Mesenchymal stem cell (in vitro differentiated cells and primary cell): ENCODE measurements at places on chromosomes 2 and 18.

- DNase-seq, result no peak
These were observed 150.6 kb downstream of the ZNF236 start for GRCh38 chr18:76972846-76973519.

DNA sequence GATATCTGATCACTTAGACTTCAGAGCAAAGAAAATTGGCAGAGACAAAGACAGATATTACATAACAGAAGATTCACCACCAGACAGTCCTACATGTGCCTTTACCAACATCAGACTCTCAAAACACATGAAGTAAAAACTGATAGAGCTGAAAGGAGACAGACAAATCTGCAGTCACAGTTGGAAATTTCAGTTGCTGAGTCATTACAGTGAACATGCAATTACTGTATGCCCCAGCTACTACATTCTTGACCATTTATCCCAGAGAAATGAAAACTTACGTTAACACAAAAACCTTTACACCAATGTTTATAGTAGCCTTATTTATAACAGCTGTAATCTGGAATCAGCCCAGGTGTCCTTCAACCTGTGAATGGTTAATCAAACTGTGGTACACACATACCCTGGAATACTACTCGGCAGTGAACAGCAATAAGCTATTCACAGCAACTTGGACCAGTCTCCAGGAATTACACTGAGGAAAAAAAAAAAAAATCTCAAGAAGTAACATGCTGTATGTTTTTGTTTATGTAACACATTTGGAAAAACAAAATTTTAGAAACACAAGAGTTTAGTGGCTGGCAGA, 7.5 kb upstream of the SCLY start:
- peak; percentile 15 for DNase-seq

GRCh38 chr2:25619185-25619584, 54.2 kb downstream of the DTNB start:
- DNase-seq, result no peak

DNA sequence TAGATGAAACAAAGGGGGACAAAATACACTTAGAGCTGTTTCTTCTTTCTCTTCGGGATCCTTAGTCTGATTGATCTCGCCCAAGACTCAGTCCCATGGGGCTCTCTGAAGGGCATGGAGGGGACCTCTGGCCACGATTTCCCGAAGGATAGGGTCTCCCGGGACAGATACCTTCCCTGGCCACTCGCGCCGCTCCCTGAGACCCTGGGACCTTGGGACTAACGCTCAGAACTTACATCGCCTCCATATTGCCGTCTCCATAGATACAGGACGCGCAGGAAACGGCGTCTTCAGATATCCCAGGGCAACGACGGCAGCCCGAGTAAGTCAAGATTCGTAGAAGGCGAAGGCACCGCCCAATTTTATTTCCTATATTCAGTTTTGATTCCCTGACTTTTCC, at the start of gene CFAP65:
TSS of gene CFAP65 (minus strand) at position 265 of the 400 bp plus-strand sequence. CDS start 2,468 bp downstream, outside the sequence.
- peak; percentile 50 for DNase-seq

DNA sequence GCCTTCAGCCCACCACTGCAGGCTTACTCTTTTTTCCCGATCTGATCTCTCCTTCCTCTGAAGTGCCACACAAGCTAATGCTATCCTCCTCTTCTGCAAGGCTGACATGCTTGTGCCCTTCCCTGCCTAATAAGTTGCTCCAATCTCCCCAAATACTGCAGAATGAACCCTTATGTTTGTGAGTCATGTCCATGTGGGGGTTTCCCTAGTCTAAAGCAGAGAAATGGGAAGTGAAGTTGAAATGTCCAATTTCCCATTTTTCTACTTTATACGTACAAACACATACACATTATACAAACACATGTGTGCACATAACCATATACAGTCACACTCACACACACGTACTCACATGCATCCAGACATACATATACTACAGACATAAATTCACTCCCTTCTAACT, 288.1 kb upstream of the CELF4 start:
- DNase-seq, result no peak

- peak; percentile 17 for DNase-seq
These were observed 816.6 kb downstream of the SATB2 start for GRCh38 chr2:198641161-198641560.

GRCh38 chr18:24923138-24923537, 428.8 kb downstream of the ZNF521 start:
- no peak for DNase-seq

DNA sequence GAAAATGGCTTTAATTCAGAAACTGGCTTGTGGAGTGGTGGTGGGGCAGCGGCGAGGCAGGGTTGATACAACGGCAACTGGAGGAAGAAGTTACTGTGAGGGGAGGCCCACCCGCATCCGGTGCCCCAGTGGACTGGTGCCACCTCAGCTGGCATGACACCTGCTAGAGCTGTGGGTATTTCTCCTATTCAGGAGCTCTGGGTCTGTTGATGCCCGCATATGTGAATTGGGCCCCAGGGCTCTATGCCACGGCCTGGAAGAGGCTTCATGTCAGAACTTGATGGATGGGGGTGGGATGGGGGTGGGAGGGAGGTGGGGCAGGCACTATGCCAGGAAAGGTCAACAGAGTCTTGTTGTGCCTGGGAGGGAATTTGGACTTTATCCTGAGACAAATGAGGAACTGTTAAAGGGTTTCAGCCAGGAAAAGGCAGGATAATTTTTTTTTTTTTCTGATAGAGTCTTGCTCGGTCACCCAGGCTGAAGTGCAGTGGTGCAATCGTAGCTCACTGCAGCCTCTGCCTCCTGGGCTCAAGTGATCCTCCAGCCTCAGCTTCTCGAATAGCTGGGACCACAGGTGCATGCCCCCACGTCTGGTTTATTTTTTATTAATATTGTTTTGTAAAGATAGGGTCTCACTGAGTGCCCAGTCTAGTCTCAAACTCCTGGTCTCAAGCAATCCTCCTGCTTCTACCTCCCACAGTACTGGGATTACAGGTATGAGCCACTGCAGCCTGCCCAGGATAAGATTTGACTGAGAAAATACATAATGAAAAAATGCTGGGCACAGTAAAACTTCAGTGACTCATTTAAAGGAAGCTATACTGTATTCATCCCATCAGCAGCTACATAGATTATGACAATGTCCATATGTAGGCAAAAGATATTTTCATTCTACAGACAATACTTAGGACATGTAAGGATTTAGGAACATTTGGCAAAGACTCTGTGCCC, 52.6 kb downstream of the SH2D6 start:
- no peak for DNase-seq

DNA sequence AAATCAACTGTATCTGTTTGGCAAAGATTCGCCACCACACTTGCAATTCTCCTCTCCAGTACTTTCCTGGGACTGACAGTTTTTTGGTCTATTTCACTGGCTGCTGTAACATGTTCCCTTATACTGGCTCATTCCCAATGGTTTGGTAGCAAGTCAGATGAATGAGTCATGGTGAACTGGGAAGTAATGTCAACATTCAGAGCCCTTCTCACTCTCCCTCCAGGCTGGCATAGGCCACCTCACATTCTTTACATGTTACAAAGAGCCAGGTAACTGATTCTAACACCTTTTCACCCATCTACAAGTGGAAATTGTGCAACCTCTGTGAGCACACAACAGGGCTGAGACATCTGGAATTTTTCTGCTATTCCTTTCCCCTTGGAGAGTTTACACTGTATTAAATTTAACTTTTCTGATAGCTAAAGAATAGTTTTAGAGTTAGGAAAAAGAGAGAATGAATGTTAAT, 111.3 kb upstream of the TLK1 start:
- DNase-seq, result peak; percentile 85

DNA sequence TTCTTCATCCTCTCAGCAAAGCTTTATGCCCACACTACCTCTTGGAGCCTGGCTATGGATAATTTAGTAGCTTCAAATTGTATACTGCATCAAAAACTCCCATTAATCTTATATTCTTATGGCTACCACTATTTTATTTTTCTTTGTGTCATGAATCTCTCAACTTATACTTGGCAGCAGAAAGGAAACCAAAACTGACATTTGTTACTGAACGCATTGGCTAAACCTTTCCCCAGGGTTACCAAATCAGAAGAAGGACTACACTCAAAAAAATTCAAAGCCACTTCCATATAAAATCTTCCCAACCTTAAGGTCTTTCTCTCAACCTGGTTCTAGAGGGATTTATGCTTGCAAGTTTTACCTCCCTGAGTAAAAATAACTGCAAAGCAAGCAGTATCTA, 97.0 kb upstream of the REG3G start:
- no peak for DNase-seq

DNA sequence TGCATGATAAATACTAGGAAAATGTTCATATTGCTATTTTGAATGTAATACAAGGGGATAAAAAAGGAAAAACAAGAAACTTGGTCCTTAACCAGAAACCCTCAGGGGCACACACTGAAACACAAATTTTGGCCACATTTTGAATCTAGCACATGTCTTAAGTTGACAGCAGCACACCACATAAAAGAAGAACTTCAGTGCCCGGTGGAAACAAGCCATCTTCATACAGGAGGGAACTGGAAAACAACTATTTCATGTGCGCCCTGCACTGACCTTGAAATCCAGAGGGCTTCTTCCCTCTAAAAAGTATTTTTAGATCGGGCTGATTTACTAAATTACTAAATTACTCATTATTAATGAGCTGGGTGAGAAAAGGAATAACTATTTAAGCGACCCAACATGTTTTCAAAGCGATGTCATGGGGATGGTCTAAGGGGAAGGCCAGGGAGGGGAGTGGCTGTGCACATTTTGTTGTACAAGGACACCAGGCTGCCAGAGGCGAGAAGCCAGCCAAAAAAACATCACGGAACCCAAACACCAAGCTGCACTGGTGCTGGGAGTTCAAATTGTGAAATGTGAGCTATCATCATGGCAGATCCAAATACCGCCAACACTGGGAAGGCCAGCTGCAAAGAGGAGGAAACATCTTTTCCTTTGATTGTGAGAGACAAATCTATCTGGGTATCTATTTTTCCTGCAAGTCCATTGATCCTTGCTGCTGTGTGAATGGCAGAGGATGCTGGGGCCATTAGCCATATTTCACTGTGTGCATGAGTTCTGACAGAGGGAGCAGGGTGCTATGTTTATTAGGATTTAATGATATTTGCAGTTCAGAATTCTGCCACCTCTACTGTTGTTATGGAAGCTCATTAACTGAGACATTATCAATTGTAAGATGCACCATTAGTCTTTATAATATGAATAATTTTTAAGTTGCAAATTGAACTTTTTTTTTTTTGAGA, 150.7 kb upstream of the LMAN1 start:
- no peak for DNase-seq

GRCh38 chr2:170265321-170265720, 87.4 kb downstream of the MYO3B start:
- DNase-seq, result no peak

DNA sequence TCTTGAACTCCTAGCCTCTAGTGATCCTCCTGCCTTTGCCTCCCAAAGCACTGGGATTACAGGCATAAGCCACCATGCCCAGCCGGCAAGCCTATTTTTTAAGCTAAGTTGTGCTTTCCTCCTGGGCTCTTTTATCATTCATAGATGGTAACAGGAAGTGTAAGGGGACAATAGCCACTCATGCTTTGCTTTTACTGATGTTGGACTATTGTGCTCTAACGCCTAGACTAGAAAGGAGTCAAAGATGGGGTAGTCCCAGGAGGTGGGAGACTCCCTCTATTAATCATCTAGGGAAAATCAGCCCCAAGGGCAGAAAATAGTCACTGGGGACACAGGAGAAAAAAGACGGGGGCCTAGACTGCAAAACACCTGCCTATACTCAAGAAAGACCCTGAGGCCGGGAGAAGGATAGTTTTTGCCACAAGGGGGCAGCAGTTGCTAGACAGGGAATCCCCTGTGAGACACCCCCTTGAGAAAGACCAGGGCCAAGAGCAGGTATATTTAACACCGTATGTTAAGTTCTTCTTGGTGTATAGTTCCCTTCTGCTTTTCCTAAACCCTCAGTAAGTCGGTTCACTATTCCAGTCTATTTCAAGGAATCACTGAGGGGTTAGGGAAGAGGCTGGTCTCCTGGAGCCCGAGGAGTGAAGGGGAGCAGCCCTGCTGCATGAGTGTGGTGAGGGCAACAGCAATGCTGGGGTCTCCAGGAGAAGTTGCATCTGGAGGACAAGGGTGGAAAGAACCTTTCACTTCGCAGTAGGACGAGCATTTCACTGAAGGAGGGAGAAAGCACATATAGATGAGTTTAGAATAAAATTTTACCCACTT, 2.1 kb upstream of the CXCR1 start:
- peak; percentile 48 for DNase-seq

DNA sequence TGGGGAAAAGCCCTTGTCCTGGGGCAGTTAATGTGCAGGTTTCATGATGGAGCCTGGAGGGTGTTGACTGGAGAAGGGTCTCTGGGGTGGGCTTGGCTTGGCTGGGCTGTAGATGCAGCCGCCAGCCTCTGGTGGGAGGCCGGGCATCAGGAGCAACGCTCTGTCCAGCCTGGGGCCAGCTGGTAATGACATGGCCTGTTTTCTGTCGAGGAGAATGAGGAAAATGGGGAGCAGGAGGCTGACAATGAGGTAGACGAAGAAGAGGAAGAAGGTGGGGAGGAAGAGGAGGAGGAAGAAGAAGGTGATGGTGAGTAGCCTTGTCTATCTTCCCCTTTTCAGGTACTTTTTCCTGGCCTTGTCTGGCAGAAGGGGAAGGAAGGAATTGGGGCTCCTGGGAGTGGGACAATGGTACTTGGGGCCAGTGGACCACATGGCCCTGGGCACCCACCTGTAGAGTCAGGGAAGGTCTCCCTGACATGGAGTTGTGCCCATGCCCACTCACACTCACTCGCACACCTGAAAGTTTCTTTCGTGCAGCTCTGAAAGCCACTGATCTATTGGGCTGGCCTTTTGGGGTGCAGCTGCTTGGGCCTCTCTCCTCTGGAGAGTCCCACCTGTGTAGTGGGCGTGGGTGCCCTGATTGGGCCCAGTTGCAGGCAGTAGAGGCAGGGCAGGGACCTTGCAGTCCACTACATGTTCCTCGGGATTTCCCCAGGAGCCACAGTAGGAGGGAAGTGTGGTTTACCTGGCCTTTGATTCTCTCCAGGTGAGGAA, 3.5 kb downstream of the PTMA start:
- DNase-seq, result peak; percentile 15

DNA sequence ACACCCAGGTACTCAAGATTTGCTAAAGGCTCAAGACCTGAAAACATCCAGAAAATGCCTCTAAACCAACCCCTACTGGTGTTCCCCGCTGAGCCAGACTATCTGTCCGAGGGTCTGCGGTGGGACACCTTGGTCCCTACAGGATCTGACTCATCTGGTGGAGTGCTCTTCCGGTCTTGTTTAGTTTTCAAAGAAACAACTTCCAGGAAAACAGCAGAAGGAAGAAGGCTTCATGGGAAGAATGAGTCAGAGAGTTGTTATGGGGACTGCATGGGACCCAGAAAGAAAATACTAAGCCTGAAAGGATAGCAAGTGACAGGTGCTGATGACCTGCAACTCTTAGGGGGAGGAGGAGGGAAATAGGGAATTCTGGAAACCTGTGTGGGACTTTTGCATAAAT, 41.3 kb downstream of the ZFP36L2 start:
- peak; percentile 84 for DNase-seq

DNA sequence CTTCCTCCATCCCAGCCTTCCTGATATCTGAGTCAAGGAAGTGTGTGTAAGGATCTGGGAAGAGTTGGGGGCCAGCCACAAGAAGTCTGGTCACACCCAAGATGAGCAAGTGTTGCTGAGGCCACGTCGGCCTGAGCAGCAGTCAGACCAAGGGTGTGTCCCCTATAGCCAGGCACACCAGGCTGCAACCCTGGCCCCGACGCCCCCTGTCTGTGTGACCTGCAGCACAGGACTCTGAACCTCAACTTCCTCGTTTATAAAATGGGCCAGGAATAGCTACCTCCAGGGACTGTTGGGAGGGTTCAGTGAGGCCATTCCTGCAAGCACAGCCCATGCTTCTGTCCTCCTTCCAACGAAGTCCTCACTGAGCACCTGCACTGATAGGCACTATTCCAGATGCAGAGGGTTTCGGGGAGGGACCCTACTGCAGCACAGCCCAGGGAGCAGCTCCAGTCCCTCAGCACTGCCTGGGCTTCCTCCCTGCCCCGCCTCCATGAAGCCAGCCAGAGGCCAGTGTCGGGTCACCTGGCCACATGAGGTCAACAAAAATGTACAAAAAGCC, 13.3 kb downstream of the LIMS2 start:
- peak; percentile 38 for DNase-seq
